ENCODE measurements at places on chromosomes 11 and 22.

GRCh38 chr11:118619444-118620197, 12.2 kb downstream of the PHLDB1 start:
- no peak for DNase-seq

- no peak for DNase-seq
These were observed 32.2 kb downstream of the TSPAN18 start for GRCh38 chr11:44758983-44759382.

GRCh38 chr11:15704556-15704955, 589.8 kb downstream of the INSC start:
- DNase-seq = no peak

DNA sequence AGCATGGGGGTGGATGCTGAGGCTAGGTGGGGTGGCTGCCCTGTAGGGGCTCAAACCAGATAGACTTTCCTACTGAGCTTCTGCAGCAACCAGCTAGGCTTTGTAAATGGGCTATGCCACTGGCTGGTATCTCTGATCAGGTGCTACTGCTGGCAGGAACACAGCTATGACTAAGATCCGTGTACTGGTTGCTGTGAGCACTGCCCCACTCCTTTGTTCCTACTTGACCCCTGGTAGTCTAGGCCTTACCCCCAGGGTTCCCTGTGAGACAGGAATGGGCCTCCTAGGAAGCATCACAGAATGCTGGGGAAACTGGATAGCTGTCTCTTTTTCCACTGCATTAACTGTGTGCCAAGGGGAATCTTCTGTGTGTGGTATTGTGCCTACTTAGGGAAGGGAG, 58.4 kb upstream of the GAB2 start:
- peak; percentile 22 for DNase-seq

DNA sequence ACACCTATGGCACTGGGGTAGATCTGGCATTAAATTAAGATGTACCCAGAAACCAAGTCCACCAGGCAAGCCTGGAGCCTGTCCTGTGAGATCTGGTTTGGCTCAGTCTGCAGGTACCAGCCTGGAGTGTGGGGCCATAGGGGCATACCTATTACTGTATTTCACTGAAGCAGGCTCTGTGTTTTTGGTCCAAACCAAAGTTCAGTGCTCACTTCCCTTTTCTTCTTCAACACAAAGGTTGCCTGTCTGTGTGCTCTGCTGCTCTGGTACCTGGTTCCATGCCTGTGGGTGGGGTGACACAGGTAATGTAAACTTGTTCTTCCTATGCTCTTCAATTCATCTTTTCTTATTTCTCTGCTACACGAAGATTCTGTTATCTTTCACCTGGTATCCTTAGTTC, 19.8 kb upstream of the GLYATL2 start:
- no peak for DNase-seq

DNA sequence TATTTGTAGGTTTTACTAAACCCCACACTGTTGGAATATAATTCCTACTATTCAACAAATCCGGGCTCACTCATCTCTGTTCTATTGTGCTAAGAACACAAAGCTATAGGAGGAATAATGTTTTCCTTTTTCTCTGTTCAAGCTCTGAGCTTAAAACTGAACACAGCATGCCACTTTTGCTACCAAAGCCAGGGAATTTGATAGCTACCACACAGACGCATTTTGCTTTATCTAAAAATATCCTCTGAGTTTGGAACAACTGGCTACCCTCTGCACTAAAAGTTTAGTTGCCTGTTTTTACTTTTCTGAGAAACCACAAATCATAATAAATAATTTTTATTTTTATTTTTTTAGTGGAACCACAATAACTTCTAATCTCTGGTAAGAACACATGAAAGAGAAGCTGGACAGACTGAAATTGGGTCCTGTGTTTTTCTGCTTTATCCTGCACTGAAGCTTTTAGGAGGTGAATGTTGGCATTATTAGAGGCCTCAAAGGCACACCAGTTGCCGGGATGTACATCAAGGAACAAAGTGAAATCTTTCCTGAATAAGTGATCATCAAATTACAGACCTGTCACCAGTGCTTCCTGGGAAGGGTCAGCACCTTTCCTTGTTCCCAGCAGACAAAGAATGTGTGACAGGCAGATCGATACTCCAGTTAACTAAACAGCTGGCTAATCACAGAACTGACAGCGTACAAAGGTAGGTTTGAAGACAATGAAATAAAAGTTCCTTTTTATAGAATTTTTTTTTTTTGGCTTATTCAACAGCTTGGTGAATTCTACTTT, 523.2 kb upstream of the TENM4 start:
- no peak for DNase-seq

DNA sequence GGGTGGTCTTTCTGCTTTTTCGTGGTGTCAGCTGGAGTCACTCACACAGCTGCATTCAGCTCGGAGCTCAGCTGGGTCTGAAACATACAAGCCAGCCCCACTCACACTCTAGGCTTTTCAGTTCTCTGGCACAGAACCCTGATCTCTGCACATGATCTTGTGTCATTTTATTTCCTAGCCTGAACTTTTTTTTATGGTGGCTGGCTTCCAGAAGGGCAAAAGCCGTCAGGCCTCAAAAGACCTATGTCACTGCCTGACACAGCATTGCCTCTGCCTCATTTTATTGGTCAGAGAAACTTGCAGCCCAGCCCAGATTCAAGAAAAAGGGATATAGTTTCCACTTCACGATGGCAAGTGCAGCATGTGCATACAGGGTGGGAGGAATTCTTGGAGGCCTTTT, 117.8 kb downstream of the NTM start:
- no peak for DNase-seq

DNA sequence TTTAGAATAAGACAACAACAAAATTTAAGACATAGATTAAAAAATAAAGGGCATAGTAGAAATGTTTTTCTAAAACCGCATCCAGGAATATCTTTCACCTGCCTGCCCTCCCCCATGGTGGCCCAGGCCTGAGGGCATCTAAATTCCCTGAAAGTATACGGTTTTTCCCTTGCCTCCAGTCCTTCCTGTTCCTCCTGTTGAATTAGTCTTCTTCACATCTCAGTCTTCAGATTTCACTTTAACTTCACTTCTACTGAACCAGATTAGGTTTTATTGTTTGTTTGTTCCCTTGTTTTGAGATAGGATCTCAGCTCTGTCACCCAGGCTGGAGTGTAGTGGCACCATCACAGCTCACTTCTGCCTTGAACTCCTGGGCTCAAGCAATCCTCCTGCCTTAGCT, 33.1 kb upstream of the DEPDC7 start:
- no peak for DNase-seq

DNA sequence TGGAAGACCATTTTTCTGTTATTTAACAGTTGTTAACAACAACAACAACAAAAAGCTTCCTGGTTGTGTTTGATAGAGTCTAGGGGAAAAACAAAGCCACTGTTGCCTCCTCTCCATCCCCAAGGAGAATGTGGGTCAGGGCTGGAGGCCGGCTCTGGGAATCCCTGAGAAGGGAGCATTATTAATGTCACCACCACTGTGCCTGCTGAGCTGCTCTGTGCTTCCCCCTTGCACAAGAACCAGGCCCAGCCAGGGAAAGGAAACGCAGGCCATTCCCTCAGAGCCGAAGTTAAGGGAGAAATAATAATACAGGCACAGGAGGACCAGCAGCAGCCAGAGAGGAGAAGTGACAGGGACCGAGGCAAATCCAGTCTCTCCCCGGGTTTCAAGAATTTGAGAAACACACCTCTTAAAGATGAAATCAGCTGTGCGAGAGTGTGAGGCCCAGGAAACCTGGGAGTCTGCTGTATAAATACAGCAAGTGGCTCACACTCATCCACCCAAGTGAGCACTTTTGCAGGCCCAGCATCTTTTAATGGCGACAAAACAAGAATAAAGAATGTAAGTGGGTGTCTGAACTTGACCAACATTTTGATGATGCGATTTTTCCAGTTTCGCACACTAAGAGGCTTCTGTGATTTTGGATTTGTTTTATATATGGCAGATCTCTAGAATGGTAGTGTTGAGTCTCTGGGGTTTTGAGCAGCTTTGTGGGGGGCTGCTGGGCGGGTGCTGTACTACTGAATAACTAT, 539.2 kb downstream of the NTM start:
- no peak for DNase-seq

- DNase-seq = no peak
These were observed 24.0 kb downstream of the SLC43A1 start for GRCh38 chr11:57491371-57492061.

Data from H54 (cell line).